ENCODE measurements at places on chromosomes 2 and 18.

DNA sequence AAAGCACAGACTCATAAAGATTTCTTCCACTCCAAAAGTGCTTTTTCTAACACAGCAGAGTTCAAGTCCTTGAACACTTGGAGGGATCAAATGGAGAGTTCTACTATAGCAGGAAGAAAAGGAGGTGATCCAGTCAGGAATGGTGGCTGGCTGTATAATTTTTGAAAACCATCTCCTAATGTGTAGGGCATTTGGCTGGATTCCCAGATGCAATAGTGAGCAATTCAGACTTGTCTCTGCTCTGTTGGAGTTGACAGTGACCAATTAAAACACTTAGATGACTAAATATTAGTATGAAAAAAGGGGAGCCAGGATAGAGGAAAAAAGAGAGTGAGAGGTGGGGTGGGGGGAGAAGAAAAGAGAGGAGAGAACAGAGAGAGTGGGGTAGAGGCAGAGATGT is 5.3 kb upstream of the G6PC2 start:
- DNase-seq: no peak

DNA sequence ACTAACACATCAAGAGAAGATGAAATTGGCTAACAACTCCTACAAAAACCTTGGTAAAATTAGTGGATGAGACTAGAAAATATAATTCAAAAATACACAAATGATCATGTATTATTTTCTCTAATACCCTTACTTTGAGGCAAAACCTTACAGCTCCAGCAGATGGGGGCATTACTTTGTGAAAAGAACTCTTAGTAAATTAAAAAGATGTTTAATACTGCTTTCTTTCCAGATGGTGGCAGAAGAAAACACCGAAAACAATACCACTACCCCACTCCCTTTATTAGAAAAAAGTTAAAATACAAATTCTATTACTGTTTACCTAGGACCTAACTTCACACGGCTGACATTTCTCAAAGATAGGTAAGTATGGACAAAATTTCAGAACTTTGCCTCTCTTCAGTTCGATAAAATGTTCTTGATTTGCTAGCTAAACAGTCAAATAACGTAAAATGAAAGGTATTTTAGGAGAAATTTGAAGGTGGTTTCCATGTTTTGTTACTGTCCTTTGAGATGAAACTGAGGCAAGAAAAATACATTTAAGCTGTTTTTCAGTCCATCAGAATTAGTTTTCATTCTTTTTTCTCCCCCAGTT is 30.6 kb downstream of the ORC4 start:
- DNase-seq: no peak

DNA sequence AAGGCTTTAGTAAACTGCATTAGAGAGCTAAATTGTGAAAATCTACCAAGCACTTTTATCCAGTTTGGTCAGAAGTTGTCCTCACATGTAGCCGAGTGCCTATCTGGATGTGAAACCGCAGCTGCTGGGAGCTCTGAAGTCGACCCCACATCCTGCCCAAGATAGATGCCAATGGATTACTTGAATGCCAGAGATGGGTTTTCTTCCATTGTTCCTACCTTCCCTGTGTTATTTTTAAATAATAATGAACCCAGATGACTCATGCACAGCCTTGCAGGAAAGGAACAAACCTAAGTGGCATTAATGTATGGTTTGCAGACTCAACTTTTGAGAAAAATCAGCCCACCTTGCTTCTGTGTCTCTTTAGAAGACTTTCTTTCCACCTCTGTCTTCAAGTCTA is 408.5 kb downstream of the FBXO15 start:
- DNase-seq: no peak

GRCh38 chr2:38130876-38131275 is 54.9 kb upstream of the CYP1B1 start:
- no peak for DNase-seq

DNA sequence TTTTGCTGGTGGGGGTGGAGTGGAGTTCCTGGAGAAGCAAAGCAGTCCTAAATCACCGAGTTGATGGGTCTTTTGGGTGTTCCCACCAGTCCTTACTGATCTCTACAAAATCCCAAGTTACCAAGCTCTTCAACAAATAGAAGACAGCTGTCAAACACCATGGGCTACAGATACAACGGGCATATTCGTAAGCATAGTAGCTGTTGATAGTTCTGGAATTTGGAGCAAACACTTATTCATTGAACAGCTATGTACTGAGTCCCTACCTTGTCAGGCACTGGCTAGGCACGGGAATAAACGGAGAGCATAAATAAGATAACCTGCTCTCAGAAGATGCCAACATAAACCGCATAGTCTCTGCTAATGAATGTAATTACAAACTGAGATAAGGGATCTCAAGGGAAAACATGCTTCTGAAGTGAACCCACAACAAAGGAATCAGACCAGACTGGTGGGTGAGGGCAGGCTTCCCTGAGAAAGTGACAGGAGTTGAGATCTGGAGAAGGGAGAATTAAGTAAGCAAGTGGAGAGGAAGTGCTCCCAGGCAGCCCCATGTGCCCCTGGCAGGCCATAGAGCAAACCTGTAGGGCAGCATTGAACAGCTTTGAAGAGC is 947 bp upstream of the ANKRD44 start:
- no peak for DNase-seq

GRCh38 chr18:49610022-49610445 is 48.2 kb downstream of the LIPG start:
- no peak for DNase-seq

DNA sequence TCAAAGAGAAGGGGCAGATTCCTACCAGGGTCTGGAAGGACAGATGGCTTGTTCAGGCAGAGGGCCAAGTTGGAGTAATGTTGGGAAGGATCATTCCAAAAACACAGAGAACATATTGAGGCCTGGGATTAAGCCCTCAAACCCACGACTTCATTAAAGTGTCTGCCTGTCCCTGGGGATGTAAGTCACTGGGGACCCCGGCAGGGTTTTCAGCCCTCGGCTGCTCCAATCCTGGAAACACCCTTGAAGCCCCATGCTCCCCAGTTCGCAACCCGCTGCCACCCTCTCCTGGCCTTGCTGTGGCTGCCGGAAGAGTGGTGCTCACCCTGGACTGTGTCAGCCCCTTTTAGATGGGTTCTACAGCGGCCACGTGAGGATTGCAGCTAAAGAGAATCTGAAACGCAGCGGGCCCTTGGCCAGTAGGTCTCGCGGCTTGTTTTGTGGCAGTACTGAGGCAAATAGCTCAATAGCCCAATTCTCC is 79.9 kb downstream of the EPAS1 start:
- no peak for DNase-seq

Data from thoracic aorta (tissue), 2 donors.